ENCODE measurements at places on chromosomes 2 and 18.

- peaks cover 8% of the 10 kb centered on the region for H3K4me1 ChIP-seq
- H3K27me3 ChIP-seq, result no peaks in the 10 kb centered on the region
- DNase-seq, result no peak
- H3K27ac ChIP-seq, result no peak overlapping the region
Measured at GRCh38 chr2:12602661-12603060, 114.1 kb upstream of the TRIB2 start.

- DNase-seq, result no peak
- H3K4me3 ChIP-seq, result no peak overlapping the region
- no peaks in the 10 kb centered on the region for H3K36me3 ChIP-seq
- H3K27me3 ChIP-seq, result no peaks in the 10 kb centered on the region
- no peak overlapping the region for H3K27ac ChIP-seq
Measured at GRCh38 chr2:132670496-132671150, 618 bp upstream of the LYPD1 start.

DNA sequence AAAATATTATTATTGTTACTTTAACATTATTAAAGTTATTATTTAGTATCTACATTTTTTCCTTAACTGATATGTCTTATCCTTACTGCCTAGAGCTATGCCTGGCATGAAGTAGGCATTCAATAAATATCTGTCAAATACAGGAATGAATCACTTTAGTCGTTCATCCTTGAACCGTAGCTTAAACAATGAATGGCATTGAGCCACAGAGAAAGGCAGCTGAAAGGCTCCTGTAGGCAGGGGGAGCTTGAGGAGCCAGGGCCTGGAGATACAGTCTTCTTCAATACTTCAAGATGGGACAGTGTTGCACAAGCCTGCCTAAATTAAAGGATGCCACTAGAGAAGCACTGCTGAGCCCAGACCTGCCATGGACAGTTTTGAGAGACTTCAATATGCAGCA is 22.5 kb downstream of the CYRIA start:
- no peak overlapping the region for H3K4me3 ChIP-seq
- no peak for DNase-seq
- no peak overlapping the region for H3K27ac ChIP-seq
- H3K27me3 ChIP-seq, result no peaks in the 10 kb centered on the region
- H3K4me1 ChIP-seq, result no peaks in the 10 kb centered on the region
- H3K36me3 ChIP-seq, result no peaks in the 10 kb centered on the region

- H3K27ac ChIP-seq, result no peak overlapping the region
- no peaks in the 10 kb centered on the region for H3K27me3 ChIP-seq
- no peak for DNase-seq
- H3K4me1 ChIP-seq, result no peaks in the 10 kb centered on the region
- no peak overlapping the region for H3K4me3 ChIP-seq
- H3K36me3 ChIP-seq, result no peaks in the 10 kb centered on the region
Measured at GRCh38 chr2:33014268-33014667, 67.5 kb downstream of the LTBP1 start.

- DNase-seq, result no peak
- H3K4me3 ChIP-seq, result no peak overlapping the region
- no peaks in the 10 kb centered on the region for H3K4me1 ChIP-seq
- no peaks in the 10 kb centered on the region for H3K27me3 ChIP-seq
- no peak overlapping the region for H3K27ac ChIP-seq
Measured at GRCh38 chr2:149692961-149693396, 105.4 kb upstream of the MMADHC start.

- no peaks in the 10 kb centered on the region for H3K36me3 ChIP-seq
- no peaks in the 10 kb centered on the region for H3K27me3 ChIP-seq
- no peak overlapping the region for H3K4me3 ChIP-seq
- peaks cover 12% of the 10 kb centered on the region for H3K4me1 ChIP-seq
- no peak for DNase-seq
Measured at GRCh38 chr2:37610638-37611289, 60.7 kb downstream of the CDC42EP3 start.

GRCh38 chr2:227696990-227697679 is 20.7 kb downstream of the SLC19A3 start:
- no peaks in the 10 kb centered on the region for H3K27me3 ChIP-seq
- H3K4me1 ChIP-seq, result no peaks in the 10 kb centered on the region
- no peak overlapping the region for H3K27ac ChIP-seq
- no peak for DNase-seq

DNA sequence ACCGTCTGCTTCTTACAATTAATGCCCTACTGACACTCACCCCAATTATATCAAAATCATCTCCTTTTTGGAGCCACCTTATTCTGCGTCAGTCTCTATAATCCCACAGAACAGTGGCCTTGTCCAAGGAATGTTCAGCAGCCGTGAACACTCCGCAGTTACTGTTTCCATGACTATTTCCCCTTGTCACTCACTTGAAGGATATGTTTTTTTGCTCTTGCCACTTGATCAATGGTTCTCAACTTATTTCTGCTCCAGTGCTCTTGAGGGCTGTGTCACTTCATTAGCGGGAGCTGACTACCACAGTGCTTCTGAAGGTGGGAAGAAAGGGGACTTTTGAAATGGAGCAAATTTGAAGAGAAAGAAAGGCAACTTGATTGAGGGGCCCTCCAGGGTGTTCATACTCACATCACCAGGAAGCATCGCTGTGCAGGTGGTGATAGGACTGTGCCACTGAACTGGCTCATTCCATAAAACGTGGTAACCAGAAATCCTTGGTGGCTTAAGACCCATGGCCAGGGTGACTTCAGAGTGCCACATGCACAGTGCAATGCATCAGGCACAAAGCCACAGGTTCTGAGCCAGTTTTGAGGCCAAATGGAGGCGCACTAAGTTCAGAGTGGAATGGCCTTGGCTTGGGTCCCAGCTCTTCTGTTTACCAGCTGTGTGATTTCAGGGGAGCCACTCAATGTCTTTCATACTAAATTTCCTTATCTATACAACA is 320.6 kb upstream of the RAB12 start:
- no peaks in the 10 kb centered on the region for H3K36me3 ChIP-seq
- DNase-seq, result no peak
- H3K27me3 ChIP-seq, result no peaks in the 10 kb centered on the region
- no peak overlapping the region for H3K4me3 ChIP-seq
- no peak overlapping the region for H3K27ac ChIP-seq

- no peak for DNase-seq
- H3K4me3 ChIP-seq, result no peak overlapping the region
- H3K27me3 ChIP-seq, result no peaks in the 10 kb centered on the region
- H3K27ac ChIP-seq, result no peak overlapping the region
- no peaks in the 10 kb centered on the region for H3K4me1 ChIP-seq
Measured at GRCh38 chr2:116088236-116088635, 1645.8 kb downstream of the DPP10 start.

DNA sequence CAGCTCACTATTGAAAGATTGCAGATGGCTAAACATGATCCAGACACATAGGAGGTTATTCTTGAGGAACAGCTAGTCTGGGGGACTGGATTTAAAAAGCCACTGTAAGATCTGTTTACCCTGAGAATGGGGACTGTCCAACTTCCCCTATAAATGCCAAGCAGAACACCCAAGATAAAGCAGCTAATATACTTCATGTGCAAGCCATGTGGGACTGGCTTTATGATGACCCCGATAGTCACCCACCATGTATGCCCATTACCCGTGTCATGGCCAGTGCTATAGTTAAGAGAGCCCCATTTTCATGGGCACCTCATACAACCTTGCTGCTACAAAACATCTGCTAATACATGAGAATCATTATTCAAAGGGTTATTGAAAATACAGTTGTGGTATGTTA is 16.0 kb downstream of the YPEL5 start:
- H3K4me1 ChIP-seq, result no peaks in the 10 kb centered on the region
- no peak for DNase-seq
- no peak overlapping the region for H3K4me3 ChIP-seq
- no peak overlapping the region for H3K27ac ChIP-seq
- H3K36me3 ChIP-seq, result peaks cover 25% of the 10 kb centered on the region
- no peaks in the 10 kb centered on the region for H3K27me3 ChIP-seq

DNA sequence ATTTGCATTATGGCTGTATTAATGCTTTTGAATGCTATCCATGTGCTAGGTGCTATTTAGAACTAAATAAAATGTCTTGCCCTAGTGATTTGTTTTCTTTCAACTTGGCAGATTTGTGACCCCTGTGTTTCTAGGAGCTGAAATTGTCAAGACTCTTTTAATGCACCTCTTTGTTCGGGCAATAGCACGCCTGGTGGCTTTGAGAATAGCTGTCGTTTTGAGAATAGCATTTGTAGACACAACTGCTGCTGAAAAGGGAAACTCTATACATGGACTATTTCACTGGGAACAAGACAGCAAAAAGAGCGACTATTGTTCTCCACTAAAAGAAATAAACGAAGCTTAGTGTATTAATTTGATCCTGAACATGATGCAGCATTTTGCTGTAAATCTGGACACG is 352.1 kb upstream of the ZNF521 start:
- no peak overlapping the region for H3K4me3 ChIP-seq
- DNase-seq, result no peak
- H3K27ac ChIP-seq, result no peak overlapping the region
- no peaks in the 10 kb centered on the region for H3K36me3 ChIP-seq
- H3K4me1 ChIP-seq, result no peaks in the 10 kb centered on the region
- H3K27me3 ChIP-seq, result no peaks in the 10 kb centered on the region

GRCh38 chr2:159936471-159936870 is 125.9 kb downstream of the PLA2R1 start:
- H3K27ac ChIP-seq, result no peak overlapping the region
- H3K27me3 ChIP-seq, result no peaks in the 10 kb centered on the region
- H3K36me3 ChIP-seq, result no peaks in the 10 kb centered on the region
- no peak overlapping the region for H3K4me3 ChIP-seq

DNA sequence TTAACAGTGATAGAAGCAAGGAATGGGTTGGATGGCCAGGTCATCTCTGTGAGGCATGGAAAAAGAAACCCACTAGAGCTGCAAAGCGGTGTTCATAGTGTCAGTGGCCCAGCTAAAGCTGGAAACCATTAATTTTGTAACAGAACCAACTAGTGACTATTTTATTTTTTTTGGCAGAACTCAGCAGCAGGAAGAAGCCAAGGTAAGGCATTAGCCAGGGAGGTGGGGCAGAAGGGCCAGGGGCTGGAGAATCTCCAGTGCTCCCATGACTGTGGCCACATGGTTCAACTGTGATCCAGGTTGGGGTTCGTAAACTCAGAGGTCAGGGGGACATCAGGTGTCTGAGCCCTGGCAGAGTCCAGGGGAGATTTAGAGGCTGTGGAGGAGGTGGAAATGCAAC is 25.9 kb upstream of the YES1 start:
- no peak overlapping the region for H3K4me3 ChIP-seq
- H3K4me1 ChIP-seq, result no peaks in the 10 kb centered on the region
- no peaks in the 10 kb centered on the region for H3K36me3 ChIP-seq
- H3K27me3 ChIP-seq, result no peaks in the 10 kb centered on the region
- no peak for DNase-seq

GRCh38 chr2:27903649-27904404 is 13.3 kb downstream of the BABAM2 start:
- H3K27ac ChIP-seq, result no peak overlapping the region
- H3K4me3 ChIP-seq, result no peak overlapping the region
- H3K36me3 ChIP-seq, result no peaks in the 10 kb centered on the region
- H3K27me3 ChIP-seq, result no peaks in the 10 kb centered on the region

DNA sequence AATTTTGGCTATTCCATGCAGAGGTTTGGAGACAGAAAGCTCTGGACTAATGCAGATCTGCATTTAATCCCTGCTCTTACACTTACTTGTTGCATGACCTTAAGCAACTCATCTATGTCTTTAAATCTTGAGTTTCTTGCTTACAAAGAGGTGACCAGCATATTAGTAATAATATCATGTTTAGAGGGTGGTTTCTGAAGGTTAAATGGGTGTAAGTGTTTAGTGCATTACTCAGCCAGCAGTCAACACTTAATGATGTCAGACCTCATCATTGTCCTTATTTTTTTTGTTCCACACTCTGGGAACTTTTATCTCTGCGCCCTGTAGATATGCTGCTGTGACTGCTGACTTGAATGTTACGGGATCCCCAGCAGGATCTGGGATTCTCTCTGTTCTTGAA is 1.7 kb downstream of the IL1RL1 start:
- no peak overlapping the region for H3K27ac ChIP-seq
- no peak for DNase-seq
- no peaks in the 10 kb centered on the region for H3K36me3 ChIP-seq

DNA sequence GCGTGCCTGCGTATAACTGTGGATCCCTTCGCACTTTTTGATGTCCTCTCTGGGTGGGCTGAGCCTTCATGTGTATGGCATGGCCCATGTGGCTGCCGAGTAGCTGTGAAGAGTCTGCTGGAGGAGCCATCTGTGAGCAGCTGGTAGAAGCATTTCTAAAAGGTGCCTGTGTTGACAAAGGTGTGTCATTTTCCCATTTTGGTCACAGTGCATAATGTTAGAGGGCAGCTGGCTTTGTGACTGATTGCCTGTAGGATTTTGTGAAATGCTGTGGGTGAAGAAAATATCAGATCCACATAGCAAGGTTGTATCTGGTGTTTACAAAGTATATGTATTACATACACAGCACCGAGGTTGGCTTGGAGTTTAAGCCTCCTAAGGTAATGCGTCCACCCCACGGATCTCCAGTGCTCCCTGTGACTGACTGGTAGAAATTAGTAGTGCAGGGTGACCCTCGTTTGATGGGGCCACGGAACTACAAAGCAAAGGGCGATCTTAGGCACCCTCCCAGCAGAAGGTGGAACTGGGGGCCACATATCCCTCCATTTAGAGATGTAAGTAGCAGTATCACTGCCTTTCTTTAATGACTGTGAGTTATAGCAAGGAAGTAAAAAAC is 16.5 kb downstream of the GATA6 start:
- H3K27ac ChIP-seq, result no peak overlapping the region
- DNase-seq, result no peak
- no peaks in the 10 kb centered on the region for H3K27me3 ChIP-seq
- H3K4me3 ChIP-seq, result no peak overlapping the region
- H3K36me3 ChIP-seq, result no peaks in the 10 kb centered on the region

DNA sequence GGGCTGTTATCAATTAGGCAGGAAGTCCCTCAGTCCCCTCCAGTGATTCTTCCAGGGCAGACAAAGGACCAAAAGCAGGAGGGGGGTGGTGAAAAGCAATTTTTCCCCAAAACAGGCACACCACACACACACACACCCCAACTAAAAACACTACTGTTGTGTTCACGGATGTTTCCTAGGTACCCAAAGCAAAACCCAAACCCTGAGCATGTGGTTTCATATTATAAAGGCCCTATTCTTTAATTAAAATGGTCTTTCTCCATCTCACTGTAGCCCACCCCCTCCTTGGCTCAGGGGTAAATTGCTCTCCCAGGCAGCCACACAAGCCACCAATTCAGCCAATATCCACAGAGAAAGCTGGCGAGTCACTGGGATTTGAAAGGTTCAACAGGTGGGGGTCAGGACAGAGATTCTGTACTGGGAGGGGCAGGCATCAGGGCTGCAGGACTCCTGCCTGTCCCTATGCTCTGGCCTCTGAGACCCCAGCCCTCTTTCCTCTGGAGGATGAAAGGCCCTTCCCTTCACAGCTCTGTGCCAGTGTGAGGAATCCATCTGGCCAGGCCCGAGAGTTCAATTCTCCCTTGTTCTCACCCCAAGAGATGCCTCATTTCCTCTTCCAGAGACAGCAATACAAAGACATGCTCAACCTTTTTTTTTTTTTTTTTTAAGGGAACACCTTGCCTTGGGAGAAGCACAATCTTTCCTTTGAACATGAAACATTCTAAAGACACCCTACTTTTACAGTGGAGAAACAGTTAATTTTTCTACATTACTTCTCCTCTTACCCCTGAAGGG is 43.6 kb downstream of the SPRED2 start:
- no peaks in the 10 kb centered on the region for H3K4me1 ChIP-seq
- no peak for DNase-seq
- no peaks in the 10 kb centered on the region for H3K36me3 ChIP-seq
